Stimulated activated CD4-positive, alpha-beta T cell treated with anti-CD3 and anti-CD28 coated beads, Interleukin-4, amount 100 ng/mL, for 4 hours (primary cell): ENCODE measurements at places on chromosomes 2 and 18.

DNA sequence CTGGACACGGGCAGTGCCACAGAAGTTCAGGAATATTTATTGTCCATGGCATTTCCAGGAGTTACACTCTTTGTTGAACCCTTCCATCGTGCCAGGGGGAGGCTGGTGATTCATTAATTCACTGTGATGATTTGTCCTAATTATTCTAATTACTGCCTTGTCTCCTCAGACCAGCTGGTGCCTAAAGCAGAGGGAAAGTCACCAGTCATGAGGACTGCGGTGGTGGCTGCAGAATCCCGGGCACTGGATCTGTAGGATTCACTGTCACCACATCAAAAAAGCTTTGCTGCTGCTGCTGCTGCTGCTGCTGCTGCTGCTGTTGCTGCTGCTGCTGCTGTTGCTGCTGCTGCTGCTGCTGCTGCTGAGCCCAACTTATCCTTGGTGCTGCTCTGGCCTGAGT is 908.2 kb downstream of the TSN start:
- DNase-seq = no peak

GRCh38 chr2:72722492-72723070 is 103.3 kb downstream of the EXOC6B start:
- no peak for DNase-seq

DNA sequence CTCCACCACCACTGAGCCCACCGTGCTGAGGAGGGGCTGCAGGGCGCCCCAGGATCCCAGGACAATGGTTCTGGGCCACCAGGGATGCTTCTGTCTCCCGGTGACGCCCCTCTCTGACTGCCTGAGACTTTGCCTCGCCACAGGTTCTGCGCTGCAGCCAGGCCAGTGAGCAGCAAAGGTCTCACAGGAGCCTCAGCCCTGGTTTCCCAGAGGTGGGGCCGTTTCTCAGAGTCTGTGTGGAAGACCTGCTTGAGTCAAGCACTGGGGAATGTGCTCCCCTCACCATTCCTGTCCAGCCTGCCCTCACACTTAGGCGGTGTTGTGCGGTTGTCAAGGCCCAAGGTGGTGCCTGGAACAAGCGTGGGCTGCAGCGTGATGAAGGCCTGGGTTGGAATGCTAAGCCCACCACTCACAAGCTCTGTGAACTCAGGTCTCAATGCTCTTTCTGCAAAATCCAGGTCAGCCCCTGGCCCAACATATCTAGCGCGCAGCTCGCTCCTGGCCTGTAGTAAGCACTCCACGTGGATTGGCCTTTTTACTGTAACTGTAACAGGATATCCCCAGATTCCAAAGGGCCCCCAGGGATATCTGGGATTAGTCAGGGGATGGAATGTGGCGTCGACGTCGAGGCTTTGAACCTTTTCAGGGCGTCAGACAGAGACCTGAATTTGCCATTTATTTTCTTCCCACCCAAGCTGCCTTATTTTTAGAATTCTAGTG is 47.6 kb downstream of the PLB1 start:
- no peak for DNase-seq

- DNase-seq = no peak
These were observed 191.0 kb upstream of the TCF4 start for GRCh38 chr18:55778788-55779690.

- DNase-seq = no peak
These were observed 451.0 kb upstream of the SALL3 start for GRCh38 chr18:78528411-78529258.

DNA sequence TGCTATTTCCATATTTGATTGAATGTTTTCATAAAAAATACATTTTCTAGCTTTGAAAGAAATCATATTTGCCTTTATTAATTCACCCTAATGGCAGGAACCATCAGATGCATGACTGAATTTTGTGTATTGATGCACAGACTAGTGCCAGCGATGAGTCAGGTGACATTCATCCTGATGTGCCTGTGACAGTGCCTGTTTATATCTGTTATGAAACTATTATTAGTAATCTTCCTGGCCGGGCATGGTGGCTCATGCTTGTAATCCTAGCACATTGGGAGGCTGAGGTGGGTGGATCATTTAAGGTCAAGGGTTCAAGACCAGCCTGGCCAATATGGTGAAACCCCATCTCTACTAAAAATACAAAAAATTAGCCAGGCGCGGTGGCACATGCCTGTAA is 170.0 kb downstream of the TSN start:
- DNase-seq = no peak

DNA sequence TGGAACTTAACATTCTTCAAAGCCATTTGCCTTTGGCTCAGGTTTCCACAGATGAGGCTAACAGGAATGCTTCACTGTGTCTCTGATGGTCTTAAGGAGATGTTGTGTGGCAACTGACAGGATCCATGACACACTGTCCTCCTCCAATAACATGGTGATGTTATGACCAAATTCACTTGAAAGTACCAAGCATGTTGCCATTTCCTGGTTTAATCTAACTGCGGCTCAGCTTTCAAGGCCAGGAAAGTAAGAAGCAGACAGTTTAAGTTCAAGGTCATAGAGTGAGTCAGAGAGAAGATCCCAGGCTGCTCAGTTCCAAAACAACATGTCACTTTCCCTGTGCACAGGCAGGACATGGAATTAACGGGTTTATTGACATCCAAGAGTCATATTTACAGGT is 513.6 kb downstream of the STK39 start:
- DNase-seq = no peak

DNA sequence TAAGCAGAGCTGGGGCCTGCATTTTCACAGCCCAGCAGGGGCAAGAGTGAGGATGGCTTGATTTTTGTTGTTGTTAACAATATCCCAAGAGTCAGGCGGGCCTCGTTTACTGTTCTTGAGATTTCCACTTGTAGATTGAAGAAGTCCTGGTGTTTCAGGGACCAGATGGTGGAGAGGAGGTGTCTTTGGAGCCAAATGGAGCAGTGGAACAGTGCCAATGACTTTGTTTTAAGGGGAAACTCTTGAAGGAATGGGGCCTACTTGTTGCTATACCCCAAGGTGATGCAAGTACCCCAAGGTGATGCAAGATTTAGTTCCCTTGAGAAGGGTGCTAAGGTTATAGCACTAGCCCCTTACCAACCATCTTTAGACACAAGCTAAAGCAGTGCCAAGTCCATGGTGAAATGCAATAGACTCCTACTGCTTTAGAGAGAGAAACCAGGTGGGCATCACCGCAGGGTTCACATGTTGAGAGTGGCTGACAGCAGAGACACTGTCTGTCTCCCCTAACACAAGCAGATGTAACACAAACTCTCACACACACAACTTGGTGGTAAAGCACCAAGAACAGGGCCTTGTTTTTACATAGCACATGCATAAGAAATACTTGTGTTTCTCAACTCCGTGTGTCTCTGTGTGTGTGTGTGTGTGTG is 44.0 kb downstream of the HK2 start:
- DNase-seq = no peak

- DNase-seq = no peak
These were observed 56.3 kb downstream of the SH3RF3 start for GRCh38 chr2:109185338-109185737.

DNA sequence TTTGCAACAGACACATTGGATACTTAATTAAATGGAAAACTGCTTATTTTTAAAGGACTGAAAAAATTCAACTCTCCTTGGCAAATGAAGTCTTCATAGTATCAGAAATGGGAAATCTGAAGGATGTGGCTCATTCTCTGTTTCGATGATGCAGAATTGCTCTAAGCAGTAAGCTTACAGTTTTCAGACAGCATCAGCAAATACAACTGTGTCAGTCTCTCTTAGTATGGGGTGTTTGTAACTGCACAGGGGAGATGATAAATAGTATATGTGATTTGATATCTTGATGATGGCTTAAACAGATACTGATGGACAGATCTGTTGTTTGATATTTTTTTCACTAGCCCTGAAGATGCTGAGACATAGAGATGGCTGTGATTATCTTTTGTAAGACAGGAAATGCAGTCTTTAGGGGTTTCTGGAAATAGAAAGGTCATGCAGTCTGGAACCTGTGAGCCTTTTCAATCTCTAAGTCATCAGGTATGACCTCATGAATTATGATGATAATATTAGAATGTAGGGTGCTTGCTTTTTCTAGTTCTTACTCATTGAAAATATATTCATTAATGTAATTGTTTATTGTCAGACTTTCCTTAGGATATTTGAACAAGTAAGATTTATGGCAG is 84.2 kb downstream of the SLC4A10 start:
- DNase-seq = no peak

- no peak for DNase-seq
These were observed 254.3 kb downstream of the RBM43 start for GRCh38 chr2:151007365-151007764.

DNA sequence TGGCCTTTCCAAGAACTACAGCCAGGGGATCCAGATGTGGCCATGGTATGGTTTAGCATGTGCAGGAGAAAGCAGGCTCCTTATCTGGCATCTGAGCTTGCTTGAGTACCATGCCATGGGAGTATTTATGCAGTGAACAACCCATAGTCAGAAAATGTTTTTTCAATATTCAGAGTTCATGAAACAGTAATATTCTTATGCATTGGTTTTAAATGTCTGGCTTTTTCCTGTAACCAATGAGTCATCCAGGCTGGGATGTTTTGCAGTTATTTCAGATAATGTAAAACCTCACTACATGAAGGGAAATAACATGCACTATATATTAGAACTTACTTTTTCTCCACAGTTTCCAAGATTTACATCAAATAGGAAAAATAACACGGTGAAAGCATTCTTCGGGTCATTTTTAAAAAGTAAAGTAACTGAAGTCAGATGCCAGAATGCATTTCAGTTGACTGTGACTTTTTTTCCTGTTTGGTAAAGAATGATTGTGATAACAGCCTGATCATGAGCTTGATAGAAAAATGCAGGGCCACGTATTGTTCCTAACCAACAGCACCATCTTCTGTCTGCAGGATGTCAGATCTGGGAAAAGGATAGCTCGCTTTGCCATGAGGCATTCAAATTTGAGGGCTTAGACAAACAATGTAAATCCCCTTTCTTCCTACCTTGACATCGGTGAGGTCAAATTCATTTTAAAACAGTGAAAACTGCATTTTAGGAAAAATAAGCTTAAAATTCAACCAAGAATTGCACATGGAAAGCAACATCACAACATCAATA is 152.8 kb downstream of the DSC3 start:
- no peak for DNase-seq

DNA sequence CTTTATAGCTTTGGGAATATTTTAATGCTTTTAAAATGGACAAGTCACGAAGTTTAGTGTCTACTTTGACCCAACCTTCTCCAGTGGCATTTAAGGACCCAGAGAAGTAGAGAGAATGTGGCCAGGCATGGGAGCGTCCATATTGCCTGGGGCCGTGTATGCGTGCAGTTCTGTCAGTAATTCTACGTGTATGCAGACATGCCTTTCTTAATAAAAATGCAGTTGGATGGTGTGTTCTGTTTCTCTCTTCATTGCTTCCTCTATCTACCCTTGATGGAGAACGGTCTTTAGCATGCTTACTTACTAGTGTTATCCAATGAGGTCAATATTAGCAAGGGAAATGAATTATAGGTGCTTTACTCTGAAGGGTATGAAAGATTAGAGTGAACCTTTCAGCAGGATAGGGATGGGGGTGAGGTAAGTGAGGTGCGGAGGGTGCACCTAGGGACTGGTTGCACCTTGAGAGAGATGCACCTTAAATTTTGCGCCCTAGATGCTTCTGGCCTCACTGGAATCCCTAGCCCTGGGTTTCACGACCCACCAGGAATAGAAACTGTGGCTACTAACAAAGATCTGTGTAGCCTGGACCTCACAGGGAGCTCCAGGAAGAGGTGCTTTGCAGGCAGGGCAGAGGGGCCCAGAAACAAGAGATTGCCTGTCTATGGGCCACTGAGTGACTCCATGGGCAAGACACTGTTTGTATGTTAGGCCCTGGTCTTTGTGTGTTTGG is 194.3 kb downstream of the MYCN start:
- DNase-seq = no peak
